ENCODE measurements at places on chromosomes 3 and 15.

DNA sequence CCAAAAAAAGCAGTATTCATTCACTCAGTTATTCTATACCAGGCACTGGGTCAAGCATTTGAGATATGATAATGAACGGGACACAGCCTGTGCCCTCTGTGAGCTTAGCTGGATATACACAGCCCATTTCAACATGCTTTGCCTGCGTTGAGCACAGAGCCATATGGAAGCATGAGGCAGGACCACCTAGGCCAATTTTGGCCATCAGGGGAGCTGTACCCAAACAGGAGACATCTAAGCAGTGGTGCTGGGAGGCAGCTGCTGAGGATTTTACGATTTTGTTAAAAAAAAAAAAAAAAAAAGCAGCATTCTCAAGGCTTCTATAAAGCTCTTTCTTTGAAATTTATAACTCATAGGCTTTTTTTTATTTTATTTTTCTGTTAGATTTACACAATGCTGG, 87.2 kb upstream of the SLC2A2 start:
- no peak for DNase-seq

DNA sequence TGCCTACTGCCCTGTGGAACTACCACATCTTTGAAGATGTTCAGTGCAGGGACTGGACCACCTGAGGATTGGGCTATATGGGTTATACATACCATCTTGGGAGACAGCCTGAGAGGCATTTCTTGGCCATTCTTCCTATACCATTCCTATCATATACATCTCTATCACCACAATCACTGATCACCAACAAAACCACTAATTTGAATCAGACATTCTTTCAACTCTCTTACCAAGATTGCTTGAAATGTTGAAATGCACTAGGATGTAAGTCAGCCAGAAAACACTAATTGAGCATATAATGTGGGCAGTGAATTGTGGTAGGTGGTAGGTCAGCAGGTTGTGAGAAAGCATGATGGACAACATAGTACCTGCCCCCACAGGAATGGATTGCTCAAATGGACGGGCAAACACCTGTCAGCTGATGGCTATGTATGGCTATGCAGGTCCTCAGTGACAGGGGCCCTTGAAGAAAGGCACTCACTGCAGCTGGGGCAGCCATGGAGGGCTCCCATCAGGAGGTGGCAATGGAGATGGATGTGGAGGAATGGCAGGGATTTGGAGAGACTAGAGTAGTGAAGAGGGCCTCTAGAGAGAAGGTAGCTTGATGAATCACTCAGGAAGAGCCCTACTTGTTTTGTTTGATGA, 49.1 kb downstream of the AMOTL2 start:
- DNase-seq, result no peak

DNA sequence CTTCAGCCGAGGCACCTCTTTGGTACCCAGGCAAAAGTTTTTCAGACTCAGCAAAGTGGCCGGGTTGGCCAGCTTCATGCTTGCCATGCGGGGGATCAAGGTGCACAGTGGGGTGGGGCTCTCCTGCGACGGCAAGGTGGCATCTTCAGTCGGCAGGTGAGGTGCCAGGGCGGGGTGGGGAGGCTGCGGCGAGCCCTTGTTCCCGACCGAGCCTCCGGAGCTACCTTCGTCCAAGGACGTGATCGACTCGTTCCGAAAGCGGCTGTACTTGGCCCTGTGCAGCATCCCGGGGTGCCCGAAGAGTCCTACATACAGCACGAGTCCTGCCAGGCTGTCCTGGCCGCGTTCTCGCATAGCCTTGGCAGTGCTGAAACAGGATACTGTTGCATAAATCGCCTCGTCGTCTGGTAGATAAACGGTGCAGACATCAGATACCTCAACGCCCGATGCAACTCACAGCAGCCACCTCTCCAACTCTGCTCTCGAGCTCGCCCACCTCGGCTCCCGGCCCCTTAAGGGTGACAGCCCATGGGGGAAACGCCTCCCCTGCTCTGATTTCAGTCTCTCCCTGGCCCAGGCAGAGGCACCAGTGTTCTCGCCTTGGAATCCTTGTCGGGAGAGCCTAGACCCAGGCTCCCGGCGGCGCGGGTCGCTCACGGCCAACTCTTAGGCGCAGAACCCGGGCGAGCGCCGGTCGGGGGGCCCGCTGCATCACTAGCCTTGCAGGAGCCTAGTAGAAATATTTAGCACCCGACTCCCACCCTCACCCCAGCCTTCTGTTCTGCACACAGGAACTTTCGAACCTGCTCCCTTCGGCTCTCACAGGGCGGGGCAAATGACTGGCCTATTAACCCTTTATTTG, 826 bp downstream of the SHC4 start:
- DNase-seq, result no peak

GRCh38 chr3:83938491-83938890, 1020.3 kb upstream of the CADM2 start:
- no peak for DNase-seq

GRCh38 chr15:81863162-81863561, 182.7 kb downstream of the MEX3B start:
- DNase-seq, result no peak

- DNase-seq, result no peak
Measured at GRCh38 chr3:64648927-64649906, 38.6 kb downstream of the ADAMTS9 start.

Measured in suppressor macrophage treated with lipopolysaccharide for 4 hours (primary cell).